Right ventricle myocardium superior (tissue), 1 donor: ENCODE measurements at places on chromosomes 2 and 18. TPM values are rescaled to one million over a fixed set of nuclear protein-coding genes. Genes with fewer than 3 reads are reported as not detected.

- DNase-seq = no peak
Measured at GRCh38 chr2:222592176-222592575, 63.7 kb downstream of the FARSB start.

- DNase-seq = peak; percentile 53
Measured at GRCh38 chr2:182064019-182064778, 78.5 kb downstream of the PPP1R1C start.

FHOD3 gene
- total RNA-seq = 317 TPM

DNA sequence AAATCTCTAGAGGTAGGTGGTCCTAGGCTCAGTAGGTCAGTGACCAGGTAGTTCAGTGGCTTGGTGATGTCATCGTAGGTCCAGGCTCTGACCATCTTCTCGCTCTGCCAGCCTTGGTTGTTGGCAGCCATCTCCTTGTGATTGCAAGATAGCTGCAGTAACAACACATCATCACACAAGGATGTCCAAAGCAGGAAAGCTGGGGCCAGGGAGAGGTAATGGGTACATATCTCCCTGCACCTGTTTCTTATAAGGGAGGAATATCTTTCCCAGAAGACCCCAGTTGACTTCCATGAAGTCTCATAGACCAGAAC is 60.5 kb downstream of the ANKRD44 start:
- DNase-seq = no peak

DNA sequence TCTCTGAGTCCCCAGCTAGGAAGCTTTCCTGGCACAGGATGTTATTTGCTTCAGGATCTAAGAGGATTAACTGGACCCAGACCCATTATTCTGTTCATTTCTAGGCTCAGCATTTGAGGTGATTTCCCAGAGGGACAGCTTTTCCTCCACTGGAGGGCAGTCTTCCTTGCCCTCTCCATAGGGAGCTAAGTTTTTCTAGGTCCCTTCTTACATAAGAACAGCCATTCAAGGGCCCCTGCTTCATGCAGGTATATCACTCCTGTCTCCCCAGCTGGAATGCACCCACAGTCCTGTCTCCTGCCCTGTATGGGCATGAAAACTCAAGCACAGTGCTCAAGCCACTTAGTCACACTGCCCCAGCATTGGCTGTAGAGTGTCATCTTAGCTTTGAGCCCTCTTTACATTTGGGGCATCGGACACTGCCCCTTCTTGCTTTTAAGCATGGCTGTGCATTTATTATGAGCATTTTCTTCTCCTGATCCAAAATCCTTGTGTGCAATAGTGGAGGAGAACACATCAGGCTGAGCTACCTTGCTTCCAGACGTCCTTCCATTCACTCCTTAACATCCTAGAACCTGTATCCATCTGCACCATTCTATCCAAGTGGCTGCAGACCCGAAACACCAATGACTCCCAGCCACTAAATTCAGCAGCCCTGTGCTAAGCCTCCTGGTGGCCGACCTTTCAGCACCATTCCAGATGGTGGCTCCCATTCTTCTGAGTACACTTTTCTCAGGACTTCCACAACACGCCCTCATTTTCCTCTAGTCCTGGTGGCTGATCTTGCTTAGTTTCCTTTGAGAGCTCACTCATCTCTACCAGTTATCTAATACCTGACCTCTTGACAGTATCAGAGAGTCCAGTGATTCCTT is 80.0 kb downstream of the COPS8 start:
- DNase-seq = no peak

DNA sequence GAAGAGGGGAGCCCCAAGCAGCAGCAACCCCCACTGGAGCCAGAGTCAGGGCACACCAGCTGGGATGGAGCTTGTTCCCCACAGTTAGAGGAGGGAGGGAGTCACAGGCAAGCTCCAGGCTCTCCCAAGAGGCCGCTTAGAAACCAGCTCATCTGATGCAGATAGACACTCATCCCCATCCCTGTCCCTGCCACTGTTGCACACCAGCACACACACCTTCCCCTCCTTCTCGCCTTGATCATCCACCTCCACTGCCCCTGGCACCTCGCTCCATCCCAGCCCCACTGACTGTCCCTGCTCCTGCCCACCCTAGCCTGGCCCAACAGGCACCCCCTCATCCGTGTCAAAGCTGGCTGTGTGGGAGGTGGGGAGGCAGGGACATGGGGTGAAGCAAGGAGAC is 1.5 kb upstream of the RUFY4 start:
- no peak for DNase-seq

- no peak for DNase-seq
Measured at GRCh38 chr2:223597076-223597475, 5.1 kb downstream of the SCG2 start.

PARD6G gene
- 1.7 TPM for total RNA-seq

GPBAR1 gene
- total RNA-seq = 1.8 TPM

DNA sequence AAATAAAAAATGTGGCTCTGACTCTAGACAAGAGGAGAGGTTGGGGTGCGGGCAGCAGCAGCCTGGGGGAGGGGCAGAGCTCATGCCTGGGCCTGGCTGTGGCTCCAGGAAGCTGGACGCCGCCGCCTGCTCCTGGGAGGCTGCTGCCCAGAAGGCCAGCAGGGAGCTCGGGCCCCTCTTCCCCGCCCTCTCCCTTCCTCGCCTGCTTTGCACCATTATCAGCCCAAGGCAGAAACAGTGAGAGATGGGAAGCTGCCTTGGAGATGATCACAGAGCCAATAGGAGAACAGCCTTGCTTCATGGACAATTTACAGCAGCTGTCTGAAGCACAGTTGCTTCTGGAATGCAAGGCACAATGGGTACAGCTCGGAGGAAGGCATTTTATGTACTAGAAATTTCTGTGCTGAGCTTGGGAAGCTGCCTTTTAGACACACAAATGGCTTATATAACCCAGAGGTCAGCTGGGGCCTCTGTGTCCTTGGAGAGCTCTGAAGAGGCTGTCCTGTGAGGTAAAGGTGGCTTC is 55.3 kb upstream of the AFF3 start:
- peak; percentile 84 for DNase-seq

DNA sequence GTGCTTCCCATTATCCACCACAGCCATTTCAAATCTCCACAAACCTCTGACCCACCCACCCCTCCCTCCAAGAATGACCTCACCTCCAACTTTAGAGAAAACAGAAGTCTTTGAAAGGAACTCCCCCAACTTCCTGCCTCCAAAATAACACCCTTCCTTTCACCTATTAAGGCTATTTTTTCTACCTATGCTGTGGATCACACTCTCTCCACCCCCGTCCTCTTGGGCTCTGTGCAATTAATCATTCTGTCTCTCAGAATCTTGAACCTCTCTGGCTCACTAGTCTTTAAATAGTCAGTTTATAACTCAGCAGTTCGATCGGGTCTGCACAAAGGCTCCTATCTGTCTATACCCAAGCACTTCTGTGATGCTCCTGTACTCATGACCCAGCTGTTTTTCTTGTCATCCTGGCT is 37.3 kb upstream of the XPO1 start:
- no peak for DNase-seq

GRCh38 chr2:25688236-25688635 is 14.9 kb upstream of the DTNB start:
- DNase-seq = no peak

GRCh38 chr2:127449898-127450297 is 31.7 kb downstream of the PROC start:
- DNase-seq = no peak

DNA sequence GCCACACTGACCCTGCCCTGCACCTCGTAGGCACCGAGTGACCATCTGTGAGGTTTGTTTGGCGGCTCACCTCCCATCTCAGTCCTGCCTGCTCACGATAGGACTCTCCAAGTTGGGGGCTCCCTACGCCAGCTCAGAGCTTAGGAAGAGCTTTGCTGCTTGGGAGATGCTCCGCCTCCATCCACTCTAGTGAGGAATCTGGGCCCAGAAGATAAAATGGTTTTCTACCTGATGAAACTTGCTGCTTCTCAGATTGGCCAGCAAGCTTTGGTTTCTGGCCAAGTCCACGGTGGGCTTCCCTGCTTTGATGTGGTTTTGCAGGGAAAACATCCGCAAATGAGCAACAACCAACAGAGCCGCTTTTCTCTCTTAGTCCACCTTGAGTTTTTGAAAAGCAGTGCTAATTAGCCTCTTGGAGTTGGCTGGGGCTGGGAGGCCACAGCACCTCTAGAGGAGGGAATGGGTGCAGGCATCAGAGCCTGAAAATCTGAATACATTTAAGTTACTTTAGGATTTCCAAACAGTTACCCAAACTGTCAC is 42.2 kb downstream of the THNSL2 start:
- no peak for DNase-seq

- DNase-seq = no peak
Measured at GRCh38 chr18:68500556-68500955, 214.4 kb downstream of the TMX3 start.

DNA sequence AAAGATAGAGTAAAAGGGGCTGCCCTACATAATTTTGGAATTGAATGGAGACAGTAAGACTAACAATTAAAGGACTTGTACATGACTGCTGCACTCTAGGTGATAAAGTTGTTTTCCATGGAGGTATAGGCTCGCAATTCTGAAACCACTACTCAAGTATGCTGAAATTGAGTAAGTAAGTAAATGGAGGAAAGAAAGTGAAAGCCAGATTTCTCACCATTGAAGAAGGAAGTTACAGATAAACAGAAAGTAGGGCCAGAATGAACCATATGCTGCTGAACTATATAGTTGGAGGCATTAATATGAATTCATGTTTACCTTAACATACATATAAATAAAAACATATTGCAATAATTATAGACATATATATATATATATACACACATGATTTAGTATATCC is 225.7 kb upstream of the ST6GAL2 start:
- no peak for DNase-seq

GRCh38 chr2:136141510-136142149 is 23.7 kb upstream of the CXCR4 start:
- no peak for DNase-seq

SRD5A2 gene
- not detected for total RNA-seq

- no peak for DNase-seq
Measured at GRCh38 chr2:120856421-120856862, 120.8 kb downstream of the GLI2 start.

DNA sequence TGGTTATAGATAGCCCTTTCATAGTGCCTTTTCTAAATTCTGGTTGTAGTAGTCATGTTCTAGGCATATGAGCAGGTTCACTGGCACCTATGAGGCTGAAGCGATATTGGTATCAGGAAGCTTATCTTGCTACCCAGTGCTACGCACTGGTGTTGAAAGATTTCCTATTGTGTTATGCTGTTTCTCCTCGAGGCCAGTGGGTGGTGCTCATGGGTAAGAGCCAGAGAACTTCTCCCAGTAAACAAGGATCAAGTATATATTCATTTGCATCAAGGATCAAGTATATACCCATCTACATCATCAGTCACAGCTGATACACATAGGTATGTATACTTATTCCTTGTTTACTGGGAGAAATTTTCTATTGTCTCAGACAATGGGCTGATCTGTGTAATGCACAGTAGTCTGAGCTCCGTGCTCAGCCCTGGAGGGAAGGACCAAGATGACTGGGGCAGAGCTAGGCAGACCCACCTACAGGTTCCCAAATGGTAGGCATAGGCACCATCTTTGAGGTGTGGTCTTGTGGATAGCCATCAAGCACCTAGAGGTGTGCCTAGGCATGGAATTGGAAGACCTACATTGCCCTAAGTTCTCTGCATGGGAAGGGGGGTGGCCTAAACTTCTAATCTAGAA is 101.2 kb upstream of the GALNT13 start:
- no peak for DNase-seq

GRCh38 chr18:35059280-35059927 is 18.2 kb downstream of the MAPRE2 start:
- DNase-seq = no peak

DNA sequence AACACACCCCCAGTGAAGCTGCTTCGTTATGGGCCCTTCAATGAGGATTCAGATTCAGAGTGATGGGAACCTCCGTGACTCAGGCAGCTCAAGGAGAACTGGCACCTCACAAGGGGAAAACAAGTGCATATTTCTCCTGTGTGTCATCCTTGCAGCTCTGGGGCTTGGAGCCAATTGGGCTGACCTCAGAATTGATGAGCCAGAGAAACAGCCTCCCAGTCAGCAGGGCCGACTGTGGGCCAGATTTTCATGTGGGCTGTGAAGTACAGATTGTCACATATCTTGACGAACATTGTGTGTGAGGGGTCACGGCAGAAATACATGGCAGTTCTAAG is 189.6 kb upstream of the SP5 start:
- DNase-seq = peak; percentile 58

DNA sequence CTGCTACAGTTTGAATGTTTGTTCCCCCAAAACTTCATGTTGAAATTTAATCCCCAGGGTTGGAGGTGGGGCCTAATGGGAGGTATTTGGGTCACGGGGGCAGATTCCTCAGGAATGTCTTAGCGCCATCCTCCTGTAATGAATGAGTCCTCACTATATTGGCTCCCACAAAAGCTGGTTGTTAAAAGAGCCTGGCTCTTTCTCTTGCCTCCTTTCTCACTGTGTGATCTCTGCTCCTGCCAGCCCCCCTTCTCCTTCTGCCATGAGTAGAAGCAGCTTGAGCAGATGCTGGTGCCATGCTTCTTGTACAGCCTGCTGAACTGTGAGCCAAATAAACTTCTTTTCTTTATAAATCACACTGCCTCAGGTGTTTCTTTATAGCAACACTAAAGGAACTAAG is 721.0 kb upstream of the PKDCC start:
- no peak for DNase-seq

DNA sequence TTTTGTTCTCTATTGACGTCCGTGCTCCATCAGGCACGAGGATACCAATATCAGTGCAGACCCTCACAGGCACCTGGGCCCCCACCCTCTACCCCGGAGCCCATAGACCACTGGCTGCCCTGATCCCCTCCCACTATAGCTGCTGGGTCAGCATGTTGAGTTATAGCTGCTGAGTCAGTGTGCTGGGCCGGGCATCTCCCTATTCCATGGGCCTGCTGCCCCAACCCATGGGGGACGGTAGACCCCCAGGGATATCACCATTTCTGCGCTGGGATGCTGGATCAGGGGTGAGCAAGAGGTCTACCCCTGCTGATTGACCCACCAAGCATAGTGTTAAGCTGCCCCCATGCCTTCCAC is 100.1 kb upstream of the ST3GAL5 start:
- no peak for DNase-seq

MAL gene
- total RNA-seq = 5.5 TPM

GPR39 gene
- not detected for total RNA-seq

TDRD15 gene
- total RNA-seq = not detected

- no peak for DNase-seq
Measured at GRCh38 chr2:220147161-220148038, 520.0 kb downstream of the SLC4A3 start.

- DNase-seq = no peak
Measured at GRCh38 chr2:28720345-28720744, 31.3 kb upstream of the PPP1CB start.

- DNase-seq = no peak
Measured at GRCh38 chr18:77146249-77147080, 13.9 kb upstream of the MBP start.

DNA sequence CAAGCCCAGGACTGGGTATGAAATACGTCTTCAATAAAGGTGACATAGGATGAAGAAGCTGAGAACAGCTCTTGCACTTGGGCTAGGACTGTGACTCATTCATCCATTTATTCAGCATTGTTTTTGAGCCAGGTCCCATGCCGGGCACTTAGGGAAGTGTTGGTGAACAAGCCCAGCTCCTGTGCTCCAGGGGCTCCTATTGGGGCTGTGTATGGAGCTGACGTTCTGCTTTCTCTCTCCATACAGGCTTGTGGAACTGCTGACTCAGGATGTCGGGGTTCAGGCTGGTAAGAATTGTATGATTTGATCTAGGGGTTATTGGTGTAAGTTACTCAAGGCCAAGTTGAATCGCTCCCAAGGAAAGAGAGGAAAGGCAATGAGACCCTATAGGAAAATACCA is 24.0 kb downstream of the MYO7B start:
- no peak for DNase-seq
